ENCODE measurements at places on chromosomes 1 and 21.
A peak's percentile ranks its signal among the peaks of the same experiment; 100 is the strongest.

DNA sequence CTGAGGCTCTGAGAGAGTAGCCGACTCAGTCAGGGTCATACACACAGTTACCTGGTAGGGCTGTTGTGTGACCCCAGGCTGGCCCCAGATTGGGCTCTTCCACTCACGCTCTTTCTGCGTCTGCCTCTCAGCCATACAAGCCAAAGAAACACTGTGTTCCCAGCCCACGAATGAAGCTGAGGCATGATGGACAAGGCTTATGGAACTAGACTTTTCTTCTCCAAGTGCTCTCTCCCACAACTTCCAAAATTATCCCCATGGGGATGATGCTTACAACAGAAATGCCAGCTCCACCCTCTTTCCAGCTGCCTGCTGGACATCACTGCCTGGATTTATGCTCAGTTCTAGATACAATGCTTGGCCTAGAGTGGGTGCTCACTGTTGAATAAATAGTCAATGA lies 102.8 kb upstream of the JUN start:
- no peak for DNase-seq

- no peak for DNase-seq
Observed at GRCh38 chr1:171884475-171884874, 43.2 kb downstream of the DNM3 start.

DNA sequence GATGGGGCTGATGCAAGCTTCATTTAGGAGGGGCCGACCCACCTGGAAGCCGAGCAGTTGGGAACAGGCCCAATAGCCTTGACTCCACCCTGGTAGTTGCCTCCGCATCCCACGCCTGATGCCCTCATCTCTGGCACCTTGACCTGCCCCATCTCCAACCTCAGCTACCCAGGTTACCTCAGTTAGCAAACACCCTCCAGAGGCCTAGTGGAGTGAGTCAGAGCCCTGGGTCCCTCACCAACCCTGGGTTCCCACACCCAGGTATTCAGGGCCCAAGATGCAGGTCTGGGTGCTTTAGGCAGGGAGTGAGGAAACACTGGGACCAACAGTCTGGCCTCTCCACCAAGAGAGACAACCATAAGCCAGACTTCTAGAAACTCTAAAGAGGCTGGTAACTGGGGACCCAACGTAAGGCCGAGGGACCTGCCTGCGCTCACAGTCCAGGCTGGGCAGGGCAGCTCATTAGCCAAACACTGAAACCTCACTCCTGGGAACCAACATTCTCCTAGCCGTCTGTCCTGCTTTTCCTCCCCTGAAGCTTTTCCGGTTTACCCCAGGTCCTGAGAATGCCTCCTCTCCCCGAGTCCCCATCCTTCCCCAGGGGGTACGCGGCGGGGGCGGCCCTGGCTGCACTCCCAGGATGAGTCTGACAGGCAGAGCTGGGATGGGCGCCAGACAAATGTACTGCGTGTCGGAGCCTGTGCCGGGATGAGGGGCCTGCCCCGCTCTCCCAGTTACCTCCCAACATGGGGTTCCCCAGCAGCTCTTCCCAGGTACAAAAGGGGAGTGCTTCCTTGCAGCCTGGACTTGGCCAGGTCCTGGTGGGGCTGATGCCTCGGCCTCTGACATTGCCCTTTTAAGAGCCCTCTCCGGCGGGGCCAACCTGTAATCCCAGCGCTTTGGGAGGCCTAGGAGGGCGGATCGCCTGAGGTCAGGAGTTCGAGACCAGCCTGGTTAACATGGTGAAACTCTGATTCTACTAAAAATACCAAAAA lies 8.9 kb upstream of the CELSR2 start:
- DNase-seq: no peak

- no peak for DNase-seq
Observed at GRCh38 chr1:217343907-217344306, 287.0 kb downstream of the GPATCH2 start.

- DNase-seq: no peak
Observed at GRCh38 chr1:55012661-55013060, 13.9 kb downstream of the BSND start.

- DNase-seq: peak; percentile 50
Observed at GRCh38 chr1:25642574-25643108, 26.1 kb downstream of the MAN1C1 start.

GRCh38 chr21:31180256-31181081 lies 142.2 kb upstream of the KRTAP19-8 start:
- DNase-seq: no peak

DNA sequence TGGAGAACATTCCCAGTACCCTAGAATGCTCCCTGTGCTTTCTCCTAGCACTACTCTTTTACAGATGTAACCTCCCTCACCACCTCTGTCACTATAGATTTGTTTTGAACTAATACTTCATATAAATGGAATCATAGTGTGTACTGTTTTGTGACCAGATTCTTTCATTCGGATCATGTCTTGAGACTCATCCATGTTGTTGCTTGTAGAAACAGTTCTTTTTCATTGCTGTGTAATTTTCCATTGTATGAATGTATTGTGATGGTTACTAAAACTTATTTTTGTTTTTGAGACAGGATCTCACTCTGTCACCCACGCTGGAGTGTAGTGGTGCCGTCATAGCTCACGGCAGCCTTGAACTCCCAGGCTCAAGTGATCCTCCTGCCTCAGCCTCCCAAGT lies 2.7 kb downstream of the MAST2 start:
- no peak for DNase-seq

- no peak for DNase-seq
Observed at GRCh38 chr21:26842974-26843932, 2.0 kb downstream of the ADAMTS1 start.

DNA sequence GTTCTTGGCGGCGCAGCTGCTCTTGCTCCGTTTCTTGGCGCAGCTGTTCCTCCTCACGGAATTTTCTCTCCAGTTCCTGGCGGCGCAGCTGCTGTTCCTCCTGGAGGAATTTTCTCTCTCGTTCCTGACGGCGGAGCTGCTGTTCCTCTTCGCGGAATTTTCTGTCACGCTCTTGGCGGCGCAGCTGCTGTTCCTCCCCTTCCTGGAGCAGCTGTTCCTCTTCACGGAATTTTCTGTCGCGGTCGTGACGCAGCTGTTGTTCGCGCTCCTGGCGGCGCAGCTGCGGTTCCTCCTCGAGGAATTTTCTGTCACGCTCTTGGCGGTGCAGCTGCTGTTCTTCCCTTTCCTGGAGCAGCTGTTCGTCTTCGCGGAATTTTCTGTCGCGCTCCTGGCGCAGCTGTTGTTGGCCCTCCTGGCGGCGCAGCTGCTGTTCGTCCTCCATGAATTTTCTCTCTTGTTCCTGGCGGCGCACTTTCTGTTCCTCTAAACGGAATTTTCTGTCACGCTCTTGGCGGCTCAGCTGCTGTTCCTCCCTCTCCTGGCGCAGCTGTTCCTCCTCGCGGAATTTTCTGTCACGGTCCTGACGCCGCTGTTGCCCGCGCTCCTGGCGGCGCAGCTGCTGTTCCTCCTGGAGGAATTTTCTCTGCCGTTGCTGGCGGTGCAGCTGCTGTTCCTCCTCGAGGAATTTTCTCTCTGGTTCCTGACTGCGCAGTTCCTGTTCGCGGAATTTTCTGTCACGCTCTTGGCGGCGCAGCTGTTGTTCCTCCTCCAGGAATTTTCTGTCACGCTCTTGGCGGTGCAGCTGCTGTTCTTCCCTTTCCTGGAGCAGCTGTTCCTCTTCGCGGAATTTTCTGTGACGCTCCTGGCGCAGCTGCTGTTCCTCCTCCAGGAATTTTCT lies 7.0 kb downstream of the TCHH start:
- no peak for DNase-seq

- DNase-seq: no peak
Observed at GRCh38 chr1:40383095-40383487, 9.6 kb downstream of the SMAP2 start.

- DNase-seq: no peak
Observed at GRCh38 chr1:219805191-219805590, 123.2 kb downstream of the SLC30A10 start.

DNA sequence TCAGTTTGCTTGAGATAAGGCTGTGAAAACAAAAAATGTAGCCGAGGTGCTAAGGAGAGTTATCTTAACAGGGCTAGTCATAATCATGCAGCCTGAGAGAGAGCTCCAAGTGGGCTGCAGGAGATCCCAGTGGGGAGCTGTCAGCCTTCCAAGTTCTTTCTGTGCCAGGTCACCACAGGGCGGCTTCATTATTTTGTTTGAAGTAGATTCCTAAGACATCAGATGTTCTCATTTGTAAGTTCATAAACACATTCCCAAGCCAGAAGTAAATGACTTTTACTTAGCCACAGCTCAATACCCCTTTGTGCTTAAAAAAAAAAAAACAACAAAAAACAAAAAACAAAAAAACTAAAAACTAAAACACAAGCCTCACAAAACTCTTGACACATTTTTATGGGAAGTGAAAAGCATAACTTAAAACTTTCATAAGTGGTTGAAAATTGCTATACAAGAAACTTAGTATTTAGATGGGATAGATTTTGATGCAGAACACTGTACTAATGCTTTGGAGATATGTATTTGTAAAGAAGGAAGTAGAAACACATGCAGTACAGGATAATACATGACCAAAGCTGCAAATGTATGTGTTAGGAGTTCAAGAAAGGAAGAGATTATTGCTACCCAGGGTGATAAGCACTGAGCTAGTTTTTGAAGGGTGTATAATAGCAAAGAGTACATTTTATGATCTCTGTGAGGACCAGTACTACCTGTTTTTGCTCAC lies 8.6 kb downstream of the CDC14A start:
- no peak for DNase-seq

GRCh38 chr1:16960560-16961296 lies 19.7 kb downstream of the MFAP2 start:
- peak; percentile 85 for DNase-seq

- DNase-seq: no peak
Observed at GRCh38 chr1:6097824-6098223, 52.1 kb downstream of the KCNAB2 start.

DNA sequence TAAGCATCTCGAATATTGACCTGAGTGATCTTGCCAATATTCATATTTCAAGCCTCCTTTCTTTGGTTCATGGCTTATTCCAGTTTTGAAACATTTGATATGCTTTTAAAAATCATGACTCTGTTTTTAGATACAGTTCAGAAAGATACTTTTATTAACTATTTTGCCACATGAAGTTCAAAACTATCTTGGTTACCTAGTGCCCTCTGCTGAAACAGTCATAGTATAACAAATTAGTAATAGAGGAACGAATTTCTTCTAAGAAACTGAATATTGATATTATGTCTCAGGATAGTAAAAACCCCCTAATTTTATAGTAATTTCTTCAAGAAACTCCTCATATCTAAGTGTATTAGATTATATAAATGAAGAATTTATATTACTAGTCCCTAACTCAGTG lies 52.6 kb upstream of the RC3H1 start:
- DNase-seq: no peak

DNA sequence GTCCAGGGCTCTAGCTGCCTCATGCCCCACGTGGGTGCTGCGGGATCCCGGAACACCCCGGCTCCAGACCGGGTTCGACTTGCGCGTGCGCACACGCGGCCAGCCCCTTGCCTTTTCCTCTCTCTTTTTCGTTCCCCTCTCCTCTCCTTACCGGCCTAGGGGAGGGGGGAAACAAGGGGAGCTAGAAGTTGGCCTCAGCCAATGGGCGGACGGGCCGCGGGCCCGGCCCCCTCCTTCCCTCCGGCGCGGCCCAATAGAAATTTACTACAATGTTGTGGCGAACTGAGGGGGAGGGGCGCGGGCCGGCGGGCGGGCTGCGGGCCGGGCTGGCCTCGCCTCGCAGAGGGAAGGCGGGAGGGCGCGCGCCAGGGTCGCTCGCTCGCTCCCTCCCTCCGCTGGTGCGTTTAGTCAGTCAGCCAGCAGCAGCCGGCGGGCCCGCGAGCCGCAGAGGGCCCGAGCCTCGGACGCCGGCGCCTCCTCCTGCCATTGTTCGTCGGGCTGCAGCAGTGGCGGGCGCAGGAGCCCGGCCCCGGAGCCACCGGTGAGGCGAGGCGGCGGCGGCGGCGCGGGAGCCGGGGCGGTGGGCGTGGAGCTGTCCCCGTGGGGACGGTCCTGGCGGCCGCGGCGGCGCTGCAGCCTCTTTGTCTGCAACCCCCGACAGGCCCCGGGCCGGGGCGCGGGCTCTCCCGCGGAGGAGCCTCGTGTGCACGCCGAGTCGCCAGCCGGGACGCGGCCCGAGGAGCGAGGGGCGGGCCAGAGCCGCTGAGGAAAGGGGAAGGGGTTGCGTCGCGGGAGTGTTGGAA lies at the start of gene EPB41:
Gene EPB41 (plus strand): TSS at position 342 of the 803 bp plus-strand sequence. CDS start 72,869 bp downstream, outside the sequence.
- DNase-seq: peak; percentile 90

GRCh38 chr1:76142771-76143540 lies 68.4 kb downstream of the ST6GALNAC3 start:
- no peak for DNase-seq

DNA sequence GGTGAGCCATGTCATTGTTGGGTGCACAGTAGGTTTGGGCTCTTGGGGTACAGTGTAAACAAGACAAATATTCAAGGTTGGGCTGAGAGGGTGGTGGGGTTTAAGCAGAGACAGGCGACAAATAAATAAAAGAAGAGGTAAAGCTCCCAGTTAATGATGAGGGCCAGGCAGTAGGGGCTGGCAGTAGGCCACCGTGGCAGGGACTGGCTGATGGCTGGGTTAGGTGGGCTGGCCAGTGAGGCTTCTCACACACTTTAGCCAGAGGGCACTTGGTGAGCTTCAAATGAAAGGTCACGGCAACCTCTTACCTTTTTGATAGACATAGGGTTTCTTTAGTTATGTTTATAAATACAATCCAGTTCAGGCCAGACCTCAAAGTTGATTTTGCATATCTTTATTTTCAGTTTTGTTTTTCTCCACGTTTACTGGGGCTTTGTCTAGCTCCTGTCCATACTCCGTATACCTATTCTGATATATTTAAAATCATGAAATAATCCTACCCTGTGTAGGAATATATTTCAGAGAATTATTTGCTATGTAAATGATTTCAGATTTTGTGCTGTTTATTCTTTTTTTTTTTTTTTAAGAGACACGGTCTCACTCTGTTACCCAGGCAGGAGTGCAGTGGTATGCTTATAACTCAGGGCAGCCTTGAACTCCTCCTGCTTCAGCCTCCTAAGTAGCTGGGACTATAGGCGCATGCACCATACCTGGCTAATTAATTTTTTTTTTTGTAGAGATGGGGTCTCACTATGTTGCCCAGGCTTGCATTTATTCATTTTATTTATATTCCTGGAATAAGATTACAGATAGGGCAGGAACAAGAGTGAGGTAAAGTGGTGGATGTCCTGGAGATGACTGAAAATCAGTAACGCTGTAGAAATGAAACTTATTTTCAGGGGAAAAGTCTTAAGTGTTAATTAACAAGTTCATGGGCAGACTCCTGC lies 122.7 kb downstream of the RYR2 start:
- no peak for DNase-seq

- DNase-seq: no peak
Observed at GRCh38 chr1:4700801-4701200, 46.4 kb downstream of the AJAP1 start.

GRCh38 chr1:58785442-58786058 lies 1.7 kb upstream of the JUN start:
- DNase-seq: peak; percentile 15

GRCh38 chr1:231857609-231858135 lies 231.1 kb downstream of the DISC1 start:
- no peak for DNase-seq

- DNase-seq: no peak
Observed at GRCh38 chr1:160548960-160549664, 26.1 kb upstream of the SLAMF6 start.

GRCh38 chr1:234593771-234594504 lies 16.0 kb downstream of the IRF2BP2 start:
- DNase-seq: no peak

All from activated CD4-positive, alpha-beta T cell treated with anti-CD3 and anti-CD28 coated beads for 24 hours (primary cell).